ENCODE measurements at places on chromosomes 3 and 15.

DNA sequence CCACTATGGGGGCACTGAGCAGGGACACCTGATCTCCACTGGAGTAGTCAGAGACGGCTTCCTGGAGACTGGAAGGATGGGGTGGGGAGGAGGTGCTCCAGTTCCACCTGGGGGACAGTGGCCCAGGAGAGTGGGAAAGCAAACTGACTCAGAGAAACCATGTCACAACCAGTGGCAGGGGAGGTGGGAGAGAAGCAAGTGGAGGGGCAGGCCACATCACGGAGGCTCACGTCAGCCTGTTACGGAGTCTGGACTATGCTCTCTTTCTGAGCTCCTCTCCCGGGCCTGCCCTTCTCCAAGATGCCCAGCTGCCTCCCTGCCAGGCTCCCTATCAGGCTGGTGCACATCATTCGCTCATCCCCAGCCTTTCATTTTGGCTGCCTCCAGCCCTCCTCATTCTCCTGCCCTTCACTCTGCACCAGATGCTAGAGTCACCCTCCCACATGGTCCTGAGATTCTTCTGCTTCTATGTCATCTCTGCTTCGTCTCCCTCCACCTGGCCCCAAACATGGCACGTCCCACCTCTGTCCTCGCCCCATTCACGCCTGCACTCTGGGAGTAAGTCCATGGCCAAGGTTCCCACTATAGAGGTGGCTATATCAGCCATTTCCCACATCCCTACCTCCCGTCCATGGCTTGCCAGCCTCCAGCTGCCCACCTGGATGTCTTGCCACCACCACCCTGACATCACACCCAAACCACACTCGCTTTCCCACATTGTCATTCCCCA is 100.3 kb downstream of the ADCY5 start:
- no peak for DNase-seq

- no peak for DNase-seq
These were observed 9.4 kb downstream of the SNX1 start for GRCh38 chr15:64105113-64105704.

- DNase-seq: no peak
These were observed 424.1 kb downstream of the RSL24D1 start for GRCh38 chr15:54772663-54773062.

- DNase-seq: no peak
These were observed 43.1 kb upstream of the ARL6 start for GRCh38 chr3:97721446-97721845.

GRCh38 chr3:166274351-166275023 is 437.3 kb upstream of the BCHE start:
- no peak for DNase-seq

DNA sequence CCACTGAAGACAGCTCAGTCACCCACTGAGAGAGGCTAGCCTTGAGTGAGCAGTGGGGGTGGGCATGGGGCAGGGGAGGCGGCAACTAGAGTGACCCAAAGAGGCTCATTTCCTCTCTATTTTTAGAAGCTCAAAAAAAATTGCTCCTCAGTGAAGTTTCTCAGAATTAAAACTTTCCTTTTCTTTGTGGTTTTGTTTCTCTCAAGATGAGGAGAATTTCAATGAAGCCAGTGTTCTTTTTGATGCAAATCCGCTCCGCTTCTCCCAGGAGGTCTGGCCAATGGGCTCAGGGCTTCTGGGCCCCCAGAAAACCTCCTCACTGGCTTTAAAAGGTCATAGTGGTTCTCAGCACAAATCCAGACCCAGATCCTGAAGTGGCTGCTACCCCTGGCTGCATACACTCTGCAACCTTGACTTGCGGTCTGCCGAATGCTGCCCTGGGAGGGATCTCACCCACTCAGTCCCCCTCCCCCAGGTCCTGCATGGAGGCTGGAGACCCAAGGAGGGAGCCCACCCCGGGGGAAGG is at the start of gene ACSBG1:
ACSBG1 (minus strand) TSS at position 51 of the 526 bp plus-strand sequence. CDS start 64 bp downstream, outside the sequence.
- DNase-seq: no peak

DNA sequence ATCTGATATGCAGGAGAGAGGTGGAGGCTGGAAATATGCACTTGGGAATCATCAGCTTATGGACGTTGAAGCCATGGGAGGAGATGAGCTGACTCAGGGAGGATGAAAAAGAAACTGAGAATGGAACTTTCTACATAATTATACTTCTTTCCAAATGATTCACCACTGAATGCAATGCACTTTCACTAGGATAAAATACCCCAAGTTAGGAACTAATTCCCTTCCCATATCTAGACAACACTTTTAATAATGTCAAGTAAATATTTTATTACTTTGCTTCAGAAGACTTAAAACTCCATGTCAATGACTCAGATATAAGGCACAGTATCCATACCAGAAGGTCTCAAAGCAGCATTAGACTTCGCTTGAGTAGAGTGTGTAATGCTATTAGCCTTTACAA is 24.2 kb downstream of the NPTN start:
- no peak for DNase-seq

DNA sequence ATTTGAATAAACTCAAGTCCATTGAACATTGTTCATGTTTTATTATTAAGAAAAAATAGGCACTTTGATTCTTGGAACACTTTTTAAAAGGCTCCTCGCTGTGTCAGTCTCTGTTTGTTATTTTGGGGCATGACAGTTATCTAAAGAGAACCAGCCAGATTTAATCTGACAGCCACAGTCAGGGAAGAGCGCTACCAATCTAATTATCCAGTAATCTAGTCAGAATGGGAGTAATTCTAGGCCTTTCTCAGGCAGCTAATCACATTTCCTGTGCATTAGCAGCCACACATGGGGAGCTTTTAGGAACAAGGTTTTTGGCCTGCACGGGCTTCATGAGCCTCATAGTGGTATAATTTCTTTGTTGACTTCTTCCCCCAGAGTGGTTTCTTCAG is 362.2 kb downstream of the RBMS3 start:
- DNase-seq: no peak

DNA sequence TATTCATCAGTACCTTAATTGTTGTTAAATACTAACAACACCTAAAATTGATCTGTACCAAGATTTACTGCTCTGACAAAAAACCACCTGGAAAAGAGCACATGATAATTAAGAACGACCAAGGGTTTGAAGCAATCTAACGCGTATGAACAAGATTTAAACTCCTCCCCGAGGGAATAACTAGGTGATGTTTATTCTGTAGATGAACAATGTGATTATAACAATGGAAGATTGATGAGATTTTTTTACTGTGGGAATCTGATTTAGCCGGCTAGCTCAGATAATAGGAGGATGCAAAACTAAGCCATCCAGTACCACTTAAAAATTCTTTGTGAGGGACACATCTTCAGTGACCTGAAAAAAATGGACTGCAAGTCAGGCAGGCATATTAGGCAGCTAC is 222.1 kb downstream of the FHIT start:
- no peak for DNase-seq

DNA sequence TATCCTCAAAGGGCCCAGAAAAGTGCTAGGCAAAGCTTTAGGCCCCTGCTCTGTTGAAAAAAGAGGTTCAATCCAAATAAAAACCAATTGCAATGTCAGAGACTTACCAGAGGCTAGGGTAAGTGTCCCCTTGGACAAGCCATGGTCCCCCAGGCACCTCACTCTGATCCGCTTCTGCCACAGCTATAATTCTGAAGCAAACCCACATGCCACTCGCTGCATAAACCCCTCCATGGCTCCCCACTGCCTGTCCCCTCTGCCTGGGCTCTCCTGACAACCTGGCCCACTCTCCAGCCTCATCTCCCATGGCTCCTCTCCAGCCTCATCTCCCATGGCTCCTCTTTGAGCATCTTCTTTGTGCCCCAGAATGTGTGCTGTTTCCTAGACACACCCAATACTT is 169.6 kb upstream of the TLE3 start:
- no peak for DNase-seq

GRCh38 chr3:141442446-141442845 is 44.4 kb upstream of the RASA2 start:
- no peak for DNase-seq

GRCh38 chr3:196270499-196270898 is 17.0 kb downstream of the PCYT1A start:
- DNase-seq: no peak

DNA sequence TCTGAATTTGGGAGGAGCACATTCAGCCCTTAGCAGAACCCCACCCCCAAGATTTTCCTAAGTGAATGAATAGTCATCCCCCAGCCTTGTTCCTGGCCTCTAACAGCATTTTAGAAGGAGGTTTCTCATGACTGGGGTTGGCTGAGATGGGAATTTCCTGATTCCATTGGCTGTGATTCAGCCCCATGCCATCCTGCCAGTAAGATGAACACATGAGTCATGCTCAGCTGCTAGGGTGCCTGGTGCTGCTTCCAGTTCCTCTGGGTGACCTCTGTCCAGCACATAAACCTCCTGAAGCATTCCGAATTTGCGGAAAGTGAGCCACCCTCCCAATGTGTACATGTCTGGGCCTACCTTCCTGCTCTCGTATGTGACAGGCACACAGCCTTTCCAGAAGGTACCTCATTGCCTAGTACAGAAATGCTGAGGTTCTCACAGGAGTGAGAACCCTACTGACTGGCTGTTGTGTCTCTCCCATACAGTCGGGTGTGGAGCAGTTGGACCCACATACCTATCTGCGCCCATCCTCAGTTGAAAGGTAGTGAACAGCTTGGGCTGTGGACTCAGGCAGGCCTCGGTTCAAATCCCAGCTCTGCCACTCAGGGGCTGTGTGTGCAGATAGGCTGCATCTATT is 91.7 kb downstream of the APBA2 start:
- DNase-seq: peak; percentile 69

- no peak for DNase-seq
These were observed 476.9 kb downstream of the NR2F2 start for GRCh38 chr15:96807361-96807760.

- DNase-seq: no peak
These were observed 422.4 kb downstream of the DIPK2A start for GRCh38 chr3:144394032-144394431.

GRCh38 chr15:36924034-36924433 is 176.3 kb downstream of the MEIS2 start:
- no peak for DNase-seq
